Mesangial cell (primary cell): ENCODE measurements at places on chromosomes 7 and 10. TPM values are rescaled to one million over a fixed set of nuclear protein-coding genes. Genes with fewer than 3 reads are reported as not detected.

KNDC1 gene
- total RNA-seq = 0.16 TPM in 1 of 2 replicates, not detected in the other

CCL24 gene
- total RNA-seq = not detected in 2 replicates

BLNK gene
- total RNA-seq = not detected in 2 replicates

HOXA10 gene
- 45.8 and 54.5 TPM in 2 replicates for total RNA-seq

GNG11 gene
- total RNA-seq = 16.4 and 22.0 TPM in 2 replicates

PNLIPRP3 gene
- not detected in 2 replicates for total RNA-seq
